Hypothalamus (tissue), 51 donors: ENCODE measurements at places on chromosomes 6 and 20.
A peak's percentile ranks its signal among the peaks of the same experiment; 100 is the strongest.

DNA sequence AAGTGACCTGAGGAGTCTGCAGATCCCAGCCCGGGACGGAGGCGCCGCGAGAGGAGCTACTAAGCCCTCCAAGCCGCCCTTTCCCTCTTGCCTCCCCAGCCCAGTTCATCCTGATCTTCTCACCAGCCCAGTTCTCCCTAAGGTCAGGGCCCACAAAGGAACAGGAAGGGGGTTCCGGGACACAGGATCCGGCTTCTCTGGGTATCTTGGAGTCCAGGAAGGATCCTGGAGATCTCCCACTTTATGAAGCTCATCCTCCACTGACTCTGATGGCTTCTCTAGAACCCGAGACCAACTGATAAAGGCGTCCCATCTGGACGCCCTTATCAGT is 36.9 kb upstream of the HLA-C start:
- no peak for DNase-seq

GRCh38 chr6:109083657-109084056 is 11.0 kb downstream of the SESN1 start:
- DNase-seq = no peak

GRCh38 chr6:20126789-20127653 is 85.2 kb downstream of the MBOAT1 start:
- peak; percentile 6 for DNase-seq

GRCh38 chr6:167668019-167668753 is 158.5 kb upstream of the AFDN start:
- DNase-seq = no peak

GRCh38 chr6:78340755-78341154 is 526.6 kb upstream of the IRAK1BP1 start:
- DNase-seq = no peak

- no peak for DNase-seq
These were observed 214.4 kb upstream of the DTNBP1 start for GRCh38 chr6:15877231-15877630.

- DNase-seq = no peak
These were observed 168.0 kb downstream of the ISM1 start for GRCh38 chr20:13389115-13389514.

DNA sequence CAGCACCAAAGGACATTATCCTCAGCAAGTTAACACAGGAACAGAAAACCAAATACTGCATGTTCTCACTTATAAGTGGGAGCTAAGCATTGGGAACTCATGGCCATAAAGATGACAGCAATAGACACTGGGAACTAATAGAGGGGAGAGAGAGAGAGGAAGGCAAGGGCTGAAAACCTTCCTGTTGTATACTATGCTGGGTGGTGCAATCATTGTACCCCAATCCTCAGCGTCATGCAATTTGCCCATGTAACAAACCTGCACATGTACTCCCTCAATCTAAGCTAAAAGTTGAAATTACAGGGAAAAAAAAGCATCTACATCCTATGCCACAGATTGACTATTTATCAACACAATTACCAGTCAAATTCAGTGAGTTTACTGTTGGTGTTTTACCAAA is 20.0 kb upstream of the VNN1 start:
- no peak for DNase-seq

DNA sequence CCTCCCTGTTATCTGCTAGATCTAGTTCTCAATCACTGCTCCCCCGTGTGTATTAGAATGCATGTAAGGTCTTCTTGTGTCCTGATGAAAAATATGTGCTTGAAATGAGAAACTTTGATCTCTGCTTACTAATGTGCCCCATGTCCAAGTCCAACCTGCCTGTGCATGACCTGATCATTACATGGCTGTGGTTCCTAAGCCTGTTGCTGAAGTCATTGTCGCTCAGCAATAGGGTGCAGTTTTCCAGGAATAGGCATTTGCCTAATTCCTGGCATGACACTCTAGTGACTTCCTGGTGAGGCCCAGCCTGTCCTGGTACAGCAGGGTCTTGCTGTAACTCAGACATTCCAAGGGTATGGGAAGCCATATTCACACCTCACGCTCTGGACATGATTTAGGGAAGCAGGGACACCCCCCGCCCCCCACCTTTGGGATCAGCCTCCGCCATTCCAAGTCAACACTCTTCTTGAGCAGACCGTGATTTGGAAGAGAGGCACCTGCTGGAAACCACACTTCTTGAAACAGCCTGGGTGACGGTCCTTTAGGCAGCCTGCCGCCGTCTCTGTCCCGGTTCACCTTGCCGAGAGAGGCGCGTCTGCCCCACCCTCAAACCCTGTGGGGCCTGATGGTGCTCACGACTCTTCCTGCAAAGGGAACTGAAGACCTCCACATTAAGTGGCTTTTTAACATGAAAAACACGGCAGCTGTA is 73.4 kb downstream of the PTPN1 start:
- DNase-seq = no peak

DNA sequence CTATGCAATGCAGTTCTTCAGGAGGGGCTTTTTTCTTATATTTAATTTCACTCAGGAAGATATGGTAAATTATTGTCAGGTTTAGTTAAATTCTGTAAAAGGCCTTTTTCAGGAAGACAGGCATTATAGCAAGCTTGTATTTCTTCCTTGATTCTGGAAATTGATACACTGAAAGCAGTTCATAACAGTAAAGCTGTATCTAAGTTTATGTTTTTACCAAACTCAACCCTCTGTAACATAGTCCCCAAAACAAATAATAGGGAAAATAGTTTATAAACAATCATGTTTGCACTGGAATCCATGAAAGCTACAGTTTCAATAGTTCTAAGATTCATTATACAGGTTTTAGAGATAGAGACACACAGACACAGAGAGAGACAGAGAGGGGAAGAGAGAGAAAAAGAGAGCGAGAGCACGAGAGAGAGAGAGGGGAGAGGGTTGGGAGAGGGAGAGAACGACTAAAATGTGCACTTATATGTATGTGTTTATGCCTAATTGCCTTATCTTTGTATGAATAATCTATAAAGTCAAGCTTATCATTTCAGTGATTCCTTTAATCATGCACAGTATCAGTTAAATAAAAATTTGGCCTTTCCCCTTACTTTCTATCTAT is 454.4 kb downstream of the RFPL4B start:
- no peak for DNase-seq

- DNase-seq = no peak
These were observed 82.9 kb downstream of the SCML4 start for GRCh38 chr6:107741191-107741680.

DNA sequence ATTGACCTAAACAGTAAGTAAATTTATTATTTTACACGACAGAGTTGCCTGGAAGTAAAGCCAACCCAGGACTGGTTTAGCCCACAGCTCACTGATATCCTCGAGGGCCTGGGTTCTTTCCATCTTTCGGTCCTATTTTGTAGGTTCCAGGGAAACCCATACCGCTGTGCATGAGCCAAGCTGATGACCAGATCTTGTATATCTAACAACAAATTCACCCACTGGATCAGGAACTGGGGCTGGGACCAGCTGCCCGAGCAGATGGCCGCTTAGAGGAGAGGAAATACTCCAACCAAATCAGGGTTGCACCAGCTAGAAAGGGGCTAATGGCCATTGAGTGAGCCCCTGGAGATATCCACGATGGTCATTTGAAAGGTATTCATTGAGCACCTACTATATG is 139.2 kb downstream of the BACH2 start:
- DNase-seq = no peak

- DNase-seq = no peak
These were observed 102.4 kb downstream of the CDH26 start for GRCh38 chr20:60060593-60060992.

- no peak for DNase-seq
These were observed 6.1 kb upstream of the ALDH8A1 start for GRCh38 chr6:134956032-134956431.

GRCh38 chr6:110814102-110815014 is 911 bp downstream of the CDK19 start:
- peak; percentile 55 for DNase-seq

- DNase-seq = no peak
These were observed 18.6 kb upstream of the HBS1L start for GRCh38 chr6:135073217-135073616.

DNA sequence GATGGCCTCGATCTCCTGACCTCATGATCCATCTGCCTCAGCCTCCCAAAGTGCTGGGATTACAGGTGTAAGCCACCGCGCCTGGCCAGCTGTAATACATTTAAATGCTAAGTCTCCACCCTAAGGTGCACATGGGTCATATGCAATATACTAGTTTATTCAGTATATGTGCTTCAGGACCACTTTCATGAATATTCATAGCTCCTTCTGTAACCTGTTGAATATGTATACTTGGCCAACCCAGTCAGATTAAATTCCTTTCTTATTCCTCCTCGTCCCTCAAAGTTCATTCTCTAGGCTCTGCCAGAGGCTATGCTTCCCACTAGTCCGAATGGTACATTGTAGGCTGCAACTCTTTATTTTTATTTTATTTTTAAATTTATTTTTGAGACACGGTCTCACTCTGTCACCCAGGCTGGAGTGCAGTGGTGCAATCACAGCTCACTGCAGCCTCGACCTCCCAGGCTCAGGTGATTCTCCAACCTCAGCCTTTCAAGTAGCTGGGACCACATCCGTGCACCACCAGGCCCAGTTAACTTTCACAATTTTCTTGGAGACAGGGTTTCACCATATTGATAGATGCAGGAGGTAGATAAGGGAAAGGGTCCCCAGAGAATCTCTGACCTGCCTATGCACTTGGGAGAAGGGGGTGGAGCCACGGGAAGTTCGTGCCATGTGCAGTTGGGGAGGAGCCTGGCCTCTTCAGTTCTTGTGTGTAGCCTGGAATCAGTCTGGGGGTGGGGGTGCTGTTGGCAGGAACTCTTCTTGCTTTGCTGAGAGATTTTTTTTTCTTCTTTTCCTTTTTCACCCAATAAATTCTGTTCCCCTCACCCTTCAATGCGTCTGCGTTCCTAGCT is 41.3 kb upstream of the DDR1 start:
- no peak for DNase-seq

DNA sequence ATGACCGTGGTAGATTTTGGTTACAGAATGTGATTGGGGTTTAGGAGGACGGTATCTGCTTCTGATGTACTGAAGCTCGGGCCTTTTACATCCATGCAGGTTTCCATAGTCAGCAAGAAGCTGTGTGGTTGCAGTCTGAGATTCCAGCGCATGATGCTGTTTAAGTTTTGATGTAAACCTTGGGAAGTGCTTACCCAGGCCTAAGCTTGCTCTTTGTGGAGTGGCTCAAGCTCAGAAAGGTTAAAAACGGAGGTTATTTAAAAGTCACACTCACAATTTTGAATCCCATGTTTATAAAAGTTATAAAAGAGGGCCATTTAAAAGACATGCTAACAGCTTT is 121.4 kb downstream of the TIAM2 start:
- no peak for DNase-seq

DNA sequence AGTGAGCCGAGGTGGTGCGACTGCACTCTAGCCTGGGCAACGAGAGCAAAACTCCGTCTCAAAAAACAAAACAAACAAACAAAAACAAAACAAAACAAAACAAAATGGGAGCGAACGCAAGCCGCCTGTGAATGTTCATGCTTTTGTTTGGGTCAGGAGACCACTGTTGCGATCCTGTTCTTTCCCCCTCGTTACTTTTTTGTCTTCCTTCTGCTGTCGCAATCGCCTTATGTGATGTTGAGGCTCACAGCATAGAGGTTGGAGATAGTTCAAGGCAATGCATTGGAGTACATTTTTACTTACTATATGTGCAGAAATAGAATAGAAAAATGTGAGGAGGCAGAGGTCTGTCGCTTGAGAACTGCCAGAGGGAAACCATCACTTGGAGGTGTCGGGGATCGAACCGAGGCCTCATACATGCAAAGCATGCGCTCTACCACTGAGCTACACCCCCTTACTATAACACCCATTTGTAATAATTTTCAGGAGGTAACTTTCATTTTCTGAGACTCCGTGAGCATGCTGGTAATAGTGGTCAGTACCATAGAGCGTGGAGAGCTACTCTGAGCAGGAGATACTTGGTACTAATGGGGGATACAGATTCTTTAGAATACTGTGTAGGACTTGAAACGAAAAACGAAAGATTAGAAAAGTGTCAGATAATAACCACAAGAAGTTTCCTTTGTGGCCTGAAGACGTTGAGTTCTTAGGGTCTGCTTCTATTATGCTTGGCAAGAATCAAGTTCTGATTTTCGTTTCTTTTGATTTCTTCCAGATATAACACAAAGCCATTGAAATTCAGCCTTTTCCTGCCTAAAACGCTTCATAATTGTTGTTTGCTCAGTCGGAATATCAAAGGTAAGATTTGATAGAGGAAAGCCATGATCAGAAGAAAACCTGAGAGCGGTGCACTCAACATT is 121.1 kb downstream of the TRIM27 start:
- DNase-seq = no peak

- no peak for DNase-seq
These were observed 13.1 kb downstream of the TFAP2A start for GRCh38 chr6:10401632-10402223.

GRCh38 chr20:37695684-37696342 is 2.0 kb downstream of the CTNNBL1 start:
- DNase-seq = no peak

GRCh38 chr6:132764370-132764769 is 6.7 kb upstream of the VNN2 start:
- DNase-seq = peak; percentile 33

DNA sequence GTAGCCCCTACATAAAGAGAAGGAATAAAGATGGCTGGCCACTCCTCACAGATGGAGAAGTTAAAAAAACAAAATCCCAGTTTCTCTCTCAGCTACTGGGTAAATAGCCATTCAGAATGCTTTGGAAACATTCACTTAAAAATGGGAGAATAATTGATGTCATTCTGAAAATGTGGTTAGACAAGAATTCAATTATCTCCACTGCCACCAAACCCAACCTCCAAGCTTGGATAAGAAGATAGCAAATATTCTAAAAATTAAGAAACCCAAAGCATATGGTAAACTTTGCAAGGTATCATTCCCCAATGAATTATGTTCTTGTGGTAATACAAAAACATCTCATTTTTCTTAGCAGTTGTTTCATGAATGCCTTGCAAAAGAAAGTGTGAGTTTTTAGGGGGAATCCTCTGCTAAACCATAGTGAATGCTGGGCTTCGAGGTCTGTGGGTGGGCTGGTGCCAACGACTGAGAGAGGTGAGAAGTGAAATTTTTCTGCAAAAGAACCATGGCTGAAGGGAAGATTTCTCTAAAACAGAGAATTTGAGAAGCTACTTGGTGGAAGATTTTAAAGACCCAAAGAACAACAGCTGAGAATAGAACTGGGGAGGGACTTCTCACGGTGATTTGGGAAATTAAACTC is 497.9 kb upstream of the JARID2 start:
- DNase-seq = no peak

DNA sequence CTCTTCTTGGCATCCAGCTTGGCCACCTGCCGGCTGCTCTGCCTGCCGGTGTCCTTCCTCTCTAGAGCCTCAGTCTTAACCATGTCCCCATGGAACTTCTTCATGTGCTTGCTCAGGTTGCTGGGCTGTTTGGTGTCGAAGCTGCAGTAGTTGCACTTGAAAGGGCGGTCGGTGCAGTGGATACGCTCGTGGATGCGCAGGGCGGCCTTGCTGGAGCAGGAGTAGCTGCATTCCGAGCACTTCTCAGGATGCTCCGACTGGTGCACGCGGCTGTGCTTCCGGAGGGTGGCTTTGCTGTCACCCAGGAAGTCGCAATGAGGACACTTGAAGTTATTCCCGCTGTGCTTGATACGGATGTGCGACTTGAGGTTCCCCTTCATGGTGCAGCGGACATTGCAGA is 38.7 kb downstream of the ZFP64 start:
- DNase-seq = no peak
